ENCODE measurements at places on chromosomes 7 and 10.

DNA sequence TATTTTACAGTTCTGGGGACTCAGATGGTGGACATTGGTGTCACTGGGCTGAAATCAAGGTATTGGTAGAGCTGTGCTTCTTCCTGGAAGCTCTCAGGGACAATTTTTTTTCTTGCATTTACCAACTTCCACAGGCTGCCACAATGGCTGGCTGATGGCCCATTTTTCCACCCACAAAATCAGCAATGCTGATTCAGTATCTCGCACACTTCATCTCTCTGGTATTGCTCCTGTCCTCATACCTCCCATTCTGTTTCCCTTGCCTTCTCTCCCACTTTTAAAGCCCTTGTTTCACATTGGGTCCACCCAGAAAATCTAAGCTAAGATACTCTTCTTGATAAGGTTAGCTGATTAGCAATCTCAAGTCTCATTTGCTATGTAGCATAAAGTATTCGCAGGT lies 530.9 kb upstream of the POM121L12 start:
- no peak for DNase-seq

GRCh38 chr7:46786221-46786954 lies 795.5 kb downstream of the TNS3 start:
- DNase-seq = no peak

DNA sequence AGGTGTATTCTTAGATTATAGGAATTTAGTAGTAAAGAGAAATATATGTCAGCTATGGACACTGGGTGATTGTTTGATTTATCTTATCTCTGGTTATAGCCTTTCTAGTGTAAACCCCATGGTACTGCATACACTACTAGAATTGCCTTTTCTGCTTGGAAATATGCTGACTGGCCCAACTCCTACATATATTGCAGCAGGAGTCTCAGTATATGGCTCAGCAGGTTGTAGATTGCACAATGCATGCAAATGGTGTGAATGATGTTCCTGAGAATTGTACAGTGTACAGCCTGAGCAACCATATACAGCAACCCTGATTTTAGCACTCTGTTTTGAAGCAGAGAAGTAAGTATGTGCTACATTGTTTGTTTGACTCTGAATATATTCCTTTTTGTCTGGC lies 153.4 kb upstream of the NPY start:
- no peak for DNase-seq

- DNase-seq = no peak
Measured at GRCh38 chr7:157516311-157516710, 179.5 kb downstream of the DNAJB6 start.

GRCh38 chr10:36051500-36051991 lies 409.4 kb upstream of the FZD8 start:
- no peak for DNase-seq

DNA sequence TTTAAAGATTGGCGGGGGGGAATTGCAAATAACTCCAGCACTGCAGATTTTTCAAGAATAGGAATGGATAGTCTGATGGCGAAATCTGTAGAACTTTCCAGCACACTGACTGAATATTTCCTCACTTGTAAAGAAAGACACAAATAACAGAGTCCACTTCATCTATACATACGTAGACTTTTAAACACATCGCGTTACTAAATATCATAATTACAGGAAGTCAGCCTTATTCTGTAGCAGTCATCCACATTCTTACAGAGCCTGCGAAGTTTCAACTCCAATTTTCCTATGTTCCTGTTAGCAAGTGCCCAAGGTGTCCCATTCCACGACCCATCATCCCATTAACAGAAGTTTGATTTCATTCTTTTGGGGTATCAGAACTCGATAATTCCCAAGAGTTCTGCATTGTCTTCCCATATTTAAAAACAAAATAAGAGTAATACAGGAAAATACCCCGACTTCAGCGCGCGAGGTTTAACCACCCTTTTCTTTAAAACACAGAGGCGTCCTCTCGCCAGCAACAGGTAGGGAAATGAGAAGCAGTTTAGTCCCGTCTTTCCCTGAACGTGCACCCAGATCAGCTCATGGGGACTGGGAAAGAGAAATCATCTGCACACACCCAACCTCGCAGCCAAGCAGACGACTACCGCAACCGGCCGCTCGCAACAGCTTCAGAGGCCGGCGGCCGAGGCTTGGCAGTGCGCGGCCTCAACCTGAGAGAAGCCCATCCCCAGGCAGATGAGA lies 880 bp downstream of the HERC4 start:
- DNase-seq = no peak

DNA sequence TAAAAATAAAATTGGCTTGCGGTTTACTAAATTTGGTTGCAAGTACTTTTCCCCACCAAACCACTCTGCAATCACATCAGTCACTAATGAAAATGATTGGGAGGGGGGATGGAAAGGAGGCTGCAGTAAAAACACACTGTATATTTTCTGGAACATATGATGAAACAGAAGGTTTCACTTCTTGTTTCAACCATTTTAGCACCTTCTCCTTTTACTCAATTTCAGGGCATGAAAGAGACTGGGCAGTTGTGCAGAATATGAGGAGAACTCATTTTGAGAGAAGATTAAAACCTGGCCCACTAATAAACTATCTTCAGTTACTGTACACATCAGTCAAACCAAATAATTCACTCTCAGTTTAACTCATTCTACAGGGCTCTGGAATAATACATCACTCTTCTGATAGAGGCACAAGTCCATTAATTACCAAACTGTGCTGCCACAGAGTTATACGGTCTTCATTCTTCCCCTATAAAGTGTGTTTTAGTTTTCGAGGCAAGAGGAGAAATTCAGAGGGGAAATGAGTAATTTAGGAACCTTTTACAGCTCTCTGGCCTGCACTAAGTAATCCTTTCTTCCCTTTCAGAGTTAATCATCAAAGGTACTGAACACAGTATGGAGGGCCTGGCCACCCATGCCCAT lies 25.5 kb downstream of the JAZF1 start:
- no peak for DNase-seq

All from activated T-helper 2 cell treated with anti-CD3 and anti-CD28 coated beads, Interferon-gamma antibody, Interleukin-2, Interleukin-4, amounts not matched to agents 10 μg/mL and 5 μg/mL and 100 μg/mL, durations not matched to agents 14 hours and 24 hours and 36 hours (primary cell).